ENCODE measurements at places on chromosomes 4 and X.

GRCh38 chr4:59387759-59388758 lies 1812.1 kb upstream of the ADGRL3 start:
- DNase-seq, result no peak

DNA sequence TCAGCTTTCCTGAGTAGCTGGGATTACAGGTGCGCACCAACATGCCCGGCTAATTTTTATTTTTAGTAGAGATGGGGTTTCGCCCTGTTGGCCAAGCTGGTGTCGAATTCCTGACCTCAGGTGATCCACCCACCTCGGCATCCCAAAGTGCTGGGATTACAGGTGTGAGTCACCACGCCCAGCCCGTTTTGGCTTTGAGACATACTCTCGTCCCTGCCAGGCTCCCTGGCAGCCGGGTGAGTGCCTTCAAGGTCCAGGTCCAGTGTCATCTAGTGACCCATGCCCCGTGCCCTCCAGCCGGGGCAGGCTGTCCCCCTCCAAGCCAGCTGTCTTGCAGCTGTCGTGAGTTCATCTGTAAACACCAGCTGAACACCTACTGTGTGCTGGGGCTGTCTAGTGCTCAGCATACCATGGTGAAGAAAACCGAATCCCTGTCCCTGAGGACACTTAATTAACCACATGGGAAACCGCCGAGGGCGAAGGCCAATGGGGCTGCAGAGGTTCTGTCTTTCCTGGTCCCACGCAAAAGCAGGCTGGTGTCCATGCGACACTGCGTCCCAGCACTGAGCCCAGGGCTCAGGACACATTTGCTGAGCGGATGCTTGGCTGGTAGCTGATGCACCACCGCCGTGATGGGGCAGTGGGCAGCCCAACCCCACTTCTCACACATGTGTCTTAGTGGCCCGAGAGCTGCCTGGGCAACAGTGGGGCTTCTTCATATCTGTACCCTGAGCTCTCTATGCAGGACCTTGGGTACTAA lies 21.9 kb downstream of the NSG1 start:
- DNase-seq, result no peak

DNA sequence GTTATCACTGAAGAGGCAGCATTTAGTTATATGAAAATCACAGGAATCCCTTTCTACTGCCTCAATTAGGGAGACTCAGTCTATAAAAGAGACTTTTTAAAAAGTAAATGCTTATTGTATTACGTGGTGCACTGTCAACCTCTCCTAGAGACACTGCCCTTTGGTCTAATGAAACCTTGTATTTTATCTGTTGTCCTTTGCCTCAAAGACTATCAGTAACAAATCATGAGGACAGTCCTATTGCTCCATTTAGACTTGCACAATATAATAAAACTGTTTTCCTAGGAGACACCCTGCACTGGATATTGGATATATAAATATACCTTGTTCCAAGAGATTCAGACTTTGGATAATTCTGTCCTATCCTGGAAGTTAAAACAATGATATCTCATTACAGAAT lies 34.2 kb downstream of the VCX3A start:
- DNase-seq, result no peak

DNA sequence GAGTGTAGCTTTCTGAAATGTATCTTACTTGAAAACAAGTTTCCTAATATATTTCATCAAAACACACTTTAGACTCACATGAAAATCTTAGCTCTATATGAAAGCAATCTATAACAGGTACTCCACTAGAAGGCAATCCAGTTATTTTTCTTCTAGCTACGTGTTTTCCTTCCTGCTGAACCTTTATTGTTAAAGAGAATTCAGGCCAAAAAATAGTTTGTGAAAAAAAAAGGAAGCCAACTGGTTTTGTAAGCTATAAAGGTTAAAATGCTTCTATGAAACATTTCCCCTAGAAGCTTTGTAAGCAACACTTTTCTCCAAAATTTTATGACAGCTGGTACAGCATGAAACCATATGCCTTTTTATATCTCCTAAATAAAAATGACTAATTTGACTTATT lies 304.7 kb upstream of the DIAPH2 start:
- no peak for DNase-seq

- DNase-seq, result no peak
Measured at GRCh38 chr4:114399105-114399504, 199.5 kb upstream of the UGT8 start.

GRCh38 chr4:158213466-158213865 lies 3.2 kb downstream of the TMEM144 start:
- DNase-seq, result no peak
